Esophagus muscularis mucosa (tissue), 4 donors: ENCODE measurements at places on chromosomes 3 and 15. TPM values are rescaled to one million over a fixed set of nuclear protein-coding genes. Genes with fewer than 3 reads are reported as not detected.

Gene GOLGA8H
- 0.42 TPM for total RNA-seq

Gene TM4SF4
- 5.5 TPM for total RNA-seq

Gene ATP13A4
- total RNA-seq = under 0.01 TPM

Gene TMEM207
- total RNA-seq = not detected

Gene LXN
- 7.2 TPM for total RNA-seq

Gene KNG1
- not detected for total RNA-seq

DNA sequence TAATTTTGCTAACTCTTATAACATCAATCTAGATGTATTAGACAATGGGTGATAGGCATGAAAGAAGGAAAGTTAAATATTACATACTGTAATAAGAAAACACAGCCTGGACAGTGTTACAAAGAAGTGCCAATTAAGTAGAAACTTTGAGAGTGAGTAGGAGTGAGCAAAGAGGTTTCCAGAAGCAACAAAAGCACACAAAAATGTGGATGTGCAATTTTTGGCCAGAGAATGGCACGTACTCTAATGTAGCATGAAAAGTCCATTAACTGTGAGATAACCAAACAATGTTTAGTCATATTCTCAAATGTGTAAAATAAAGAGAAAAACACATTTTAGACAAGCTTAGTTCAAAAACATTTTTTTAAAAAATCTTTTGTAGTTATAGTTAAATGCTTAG, 567.3 kb downstream of the ROBO1 start:
- no peaks in the 10 kb centered on the region for H3K36me3 ChIP-seq
- H3K27me3 ChIP-seq = no peaks in the 10 kb centered on the region
- H3K4me3 ChIP-seq = no peak overlapping the region
- no peak for DNase-seq
- H3K4me1 ChIP-seq = no peaks in the 10 kb centered on the region

DNA sequence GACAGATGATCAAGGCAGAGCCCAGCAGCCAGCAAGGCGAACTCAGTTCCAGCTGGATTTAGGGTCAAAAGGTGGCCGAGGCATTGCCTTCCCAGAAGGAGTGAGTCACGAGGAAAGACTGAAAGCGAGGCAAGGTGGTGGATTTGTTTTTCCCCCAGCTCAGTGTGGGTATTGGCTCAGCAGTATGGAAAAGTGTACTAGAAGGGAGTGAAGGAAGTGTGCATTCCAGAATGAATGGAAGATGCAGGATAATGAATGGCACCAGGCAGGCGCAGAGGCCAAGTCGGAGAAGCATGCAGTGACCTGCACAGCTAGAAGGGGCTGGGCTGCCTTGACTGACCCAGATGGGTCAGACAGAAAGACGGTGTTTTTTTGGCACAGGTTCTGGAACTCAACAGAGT, 46.3 kb downstream of the FOXP1 start:
- no peak overlapping the region for H3K4me3 ChIP-seq
- peak overlapping the region; percentile 79 for H3K27ac ChIP-seq
- peaks cover 63% of the 10 kb centered on the region for H3K4me1 ChIP-seq
- no peaks in the 10 kb centered on the region for H3K27me3 ChIP-seq
- no peak for DNase-seq

GRCh38 chr15:85443593-85444087, 63.2 kb downstream of the AKAP13 start:
- H3K27me3 ChIP-seq = no peaks in the 10 kb centered on the region
- H3K27ac ChIP-seq = peak overlapping the region; percentile 24
- DNase-seq = no peak
- no peak overlapping the region for H3K4me3 ChIP-seq
- H3K4me1 ChIP-seq = peaks cover 55% of the 10 kb centered on the region

- no peak overlapping the region for H3K4me3 ChIP-seq
- no peak overlapping the region for H3K27ac ChIP-seq
- H3K4me1 ChIP-seq = no peaks in the 10 kb centered on the region
- H3K36me3 ChIP-seq = peaks cover 43% of the 10 kb centered on the region
These were observed 17.9 kb downstream of the KCNMB3 start for GRCh38 chr3:179233043-179233442.

DNA sequence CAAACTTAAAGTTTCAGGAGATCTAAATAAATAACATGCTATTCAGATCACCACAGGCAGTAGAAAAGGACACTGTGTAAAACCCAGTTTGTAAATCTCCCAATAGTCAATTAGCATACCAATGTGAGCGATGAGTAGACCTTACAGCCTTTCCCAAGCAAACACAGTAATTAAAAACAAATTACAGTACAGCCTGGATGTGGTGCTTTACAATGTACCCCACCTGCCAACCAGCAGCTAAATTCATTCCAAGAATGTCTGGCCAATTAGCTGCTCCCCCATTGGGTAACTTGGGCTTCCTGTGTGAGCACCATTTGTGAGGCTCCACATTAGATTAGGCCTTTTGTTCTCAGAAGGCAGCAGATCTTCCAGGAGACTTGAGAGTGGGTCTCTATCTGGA, 635.0 kb downstream of the TBL1XR1 start:
- H3K27me3 ChIP-seq = no peaks in the 10 kb centered on the region
- no peak overlapping the region for H3K27ac ChIP-seq
- H3K4me3 ChIP-seq = no peak overlapping the region
- no peak for DNase-seq

- peak; percentile 66 for DNase-seq
- H3K4me1 ChIP-seq = no peaks in the 10 kb centered on the region
- H3K27me3 ChIP-seq = no peaks in the 10 kb centered on the region
These were observed 258.9 kb downstream of the ABHD5 start for GRCh38 chr3:43949594-43949993.

DNA sequence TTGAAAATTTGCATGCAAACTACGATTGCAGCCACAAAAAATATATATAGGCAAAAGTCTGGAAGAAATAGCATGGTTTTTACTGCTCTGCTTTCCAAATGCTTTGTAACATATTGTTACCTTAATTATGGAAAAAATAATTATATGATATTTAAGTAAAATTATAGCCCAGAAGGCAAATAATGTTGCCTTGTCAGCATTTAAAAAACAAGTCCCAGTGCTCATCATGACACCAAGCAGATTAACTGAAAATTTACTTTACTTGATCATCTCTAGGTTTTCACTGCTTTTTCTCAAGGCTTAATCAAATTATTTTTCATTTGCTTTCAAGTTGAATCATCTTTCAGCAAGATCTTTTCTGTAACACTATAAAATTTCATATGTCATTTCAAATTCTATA, 262.9 kb downstream of the ZMAT3 start:
- H3K4me3 ChIP-seq = no peak overlapping the region
- no peaks in the 10 kb centered on the region for H3K36me3 ChIP-seq
- H3K27ac ChIP-seq = no peak overlapping the region
- no peaks in the 10 kb centered on the region for H3K4me1 ChIP-seq
- H3K27me3 ChIP-seq = no peaks in the 10 kb centered on the region
- DNase-seq = no peak

- no peaks in the 10 kb centered on the region for H3K4me1 ChIP-seq
- no peak overlapping the region for H3K27ac ChIP-seq
- DNase-seq = no peak
- H3K4me3 ChIP-seq = no peak overlapping the region
These were observed 31.3 kb upstream of the LYSMD4 start for GRCh38 chr15:99764522-99764921.

DNA sequence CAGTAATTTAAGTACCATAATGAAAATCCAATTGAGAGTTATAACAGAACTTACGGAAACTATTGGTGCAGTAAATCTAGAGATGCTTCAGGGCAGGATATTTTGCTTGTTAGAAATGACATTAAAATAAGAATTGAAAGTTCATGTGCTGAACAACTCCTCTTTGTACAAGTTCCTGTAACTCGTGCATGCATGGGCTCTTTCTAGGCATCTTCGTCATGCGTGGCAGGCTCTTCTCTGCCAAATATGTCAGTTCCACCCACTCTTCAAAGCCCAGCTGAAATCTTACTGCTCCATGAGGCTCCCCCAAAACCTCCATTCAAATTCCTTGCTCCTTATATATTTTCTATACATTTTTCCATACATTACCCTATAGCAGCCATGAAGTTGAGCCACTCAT, 48.7 kb downstream of the FBN1 start:
- H3K27ac ChIP-seq = no peak overlapping the region
- DNase-seq = no peak
- H3K4me3 ChIP-seq = no peak overlapping the region

DNA sequence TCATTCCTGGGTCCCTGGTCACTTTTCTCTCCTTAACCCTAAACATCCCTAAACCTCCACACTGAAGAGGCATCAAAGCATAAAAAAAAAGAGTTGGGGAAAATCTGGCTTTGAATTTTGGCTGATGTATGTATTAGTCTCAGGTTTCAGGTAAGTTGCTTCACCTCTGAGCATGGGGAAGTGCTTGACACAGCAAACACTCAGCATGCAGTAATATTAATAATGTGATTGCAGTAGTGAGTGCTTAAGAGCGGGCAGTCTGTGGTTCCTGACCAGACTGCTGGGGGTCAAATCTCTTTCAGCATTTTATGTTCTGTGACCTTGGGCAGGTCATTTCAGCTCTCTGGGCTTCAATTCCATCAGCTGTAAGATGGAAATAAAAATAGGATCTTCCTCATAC, 467.9 kb downstream of the SOX2 start:
- H3K27ac ChIP-seq = no peak overlapping the region
- H3K4me3 ChIP-seq = no peak overlapping the region
- H3K4me1 ChIP-seq = no peaks in the 10 kb centered on the region
- no peaks in the 10 kb centered on the region for H3K27me3 ChIP-seq
- no peaks in the 10 kb centered on the region for H3K36me3 ChIP-seq
- no peak for DNase-seq

DNA sequence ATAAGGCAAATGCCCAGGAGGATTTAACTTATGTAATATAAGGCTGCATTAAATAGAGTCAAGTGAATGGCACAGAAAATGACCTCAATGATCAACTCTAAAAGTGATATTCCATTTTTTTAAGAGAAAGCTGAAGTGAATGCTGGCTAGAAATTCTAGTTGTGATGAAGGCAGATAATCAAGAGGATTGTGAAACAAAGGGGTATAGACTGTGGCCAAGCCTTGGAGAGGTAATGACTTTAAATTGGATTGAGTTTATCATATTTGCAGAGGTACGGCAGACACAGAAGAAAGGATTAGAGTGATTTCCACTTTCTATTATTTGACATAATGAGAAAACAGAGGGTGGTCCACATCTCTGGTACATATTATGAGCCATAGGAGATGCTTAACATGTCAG, 269.2 kb downstream of the MECOM start:
- H3K4me1 ChIP-seq = no peaks in the 10 kb centered on the region
- no peaks in the 10 kb centered on the region for H3K27me3 ChIP-seq

DNA sequence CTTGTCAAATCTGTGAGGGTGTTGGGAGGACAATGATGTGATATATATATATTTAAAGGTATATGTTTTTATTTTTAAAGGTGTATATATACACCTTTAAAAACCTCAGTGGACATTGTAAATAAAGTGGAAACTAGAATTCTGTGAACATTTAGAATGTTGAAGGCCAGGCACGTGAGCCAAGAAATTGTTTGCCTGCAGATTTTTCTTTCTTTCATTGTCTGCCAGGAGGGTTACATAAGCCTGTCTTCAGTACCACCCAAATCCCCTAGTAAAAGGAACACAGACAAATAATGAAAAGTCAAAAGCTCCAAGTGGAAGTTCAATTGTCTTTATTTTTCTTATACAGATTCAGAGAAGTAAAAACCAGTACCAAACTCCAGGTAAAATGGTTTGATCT, 42.4 kb downstream of the TM4SF4 start:
- H3K4me3 ChIP-seq = no peak overlapping the region
- H3K4me1 ChIP-seq = peaks cover 17% of the 10 kb centered on the region
- peaks cover 32% of the 10 kb centered on the region for H3K36me3 ChIP-seq
- H3K27ac ChIP-seq = no peak overlapping the region

GRCh38 chr15:94526071-94526689, 294.8 kb downstream of the MCTP2 start:
- H3K27me3 ChIP-seq = no peaks in the 10 kb centered on the region
- H3K4me1 ChIP-seq = no peaks in the 10 kb centered on the region
- H3K4me3 ChIP-seq = no peak overlapping the region
- no peak overlapping the region for H3K27ac ChIP-seq
- no peak for DNase-seq

DNA sequence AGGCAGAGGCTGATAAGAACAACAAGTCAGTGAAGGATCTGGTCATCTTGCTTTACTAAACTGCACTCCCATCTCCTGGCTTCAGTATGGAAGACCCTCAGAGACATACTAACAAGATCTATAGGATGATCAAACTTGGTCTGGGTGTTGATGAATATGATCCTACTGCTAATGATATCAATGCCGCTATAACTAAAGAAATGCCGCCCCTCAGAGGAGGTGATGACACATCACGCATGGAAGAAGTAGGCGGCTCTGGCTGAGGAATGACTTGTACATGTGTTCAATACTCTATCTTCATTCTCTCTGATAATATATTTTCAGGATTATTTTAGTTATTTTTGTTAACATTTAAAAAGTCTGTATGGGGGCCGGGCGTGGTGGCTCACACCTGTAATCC, 17.5 kb upstream of the EIF2B5 start:
- no peak overlapping the region for H3K4me3 ChIP-seq
- H3K27me3 ChIP-seq = no peaks in the 10 kb centered on the region
- H3K4me1 ChIP-seq = no peaks in the 10 kb centered on the region
- H3K36me3 ChIP-seq = no peaks in the 10 kb centered on the region
- no peak for DNase-seq

GRCh38 chr3:46423588-46423987, 16.5 kb downstream of the CCRL2 start:
- H3K4me1 ChIP-seq = no peaks in the 10 kb centered on the region
- no peaks in the 10 kb centered on the region for H3K27me3 ChIP-seq
- DNase-seq = no peak
- no peaks in the 10 kb centered on the region for H3K36me3 ChIP-seq
- no peak overlapping the region for H3K4me3 ChIP-seq

- peaks cover 87% of the 10 kb centered on the region for H3K4me1 ChIP-seq
- H3K27me3 ChIP-seq = no peaks in the 10 kb centered on the region
- no peaks in the 10 kb centered on the region for H3K36me3 ChIP-seq
- H3K4me3 ChIP-seq = no peak overlapping the region
- no peak overlapping the region for H3K27ac ChIP-seq
These were observed 17.2 kb downstream of the PLXNA1 start for GRCh38 chr3:127000119-127000518.

- peak overlapping the region; percentile 36 for H3K27ac ChIP-seq
- H3K36me3 ChIP-seq = no peaks in the 10 kb centered on the region
- H3K4me3 ChIP-seq = no peak overlapping the region
- no peak for DNase-seq
These were observed 464.4 kb downstream of the FOXP1 start for GRCh38 chr3:71119171-71119570.
